ENCODE measurements at places on chromosomes 2 and 18. TPM values are rescaled to one million over a fixed set of nuclear protein-coding genes. Genes with fewer than 3 reads are reported as not detected.

DNA sequence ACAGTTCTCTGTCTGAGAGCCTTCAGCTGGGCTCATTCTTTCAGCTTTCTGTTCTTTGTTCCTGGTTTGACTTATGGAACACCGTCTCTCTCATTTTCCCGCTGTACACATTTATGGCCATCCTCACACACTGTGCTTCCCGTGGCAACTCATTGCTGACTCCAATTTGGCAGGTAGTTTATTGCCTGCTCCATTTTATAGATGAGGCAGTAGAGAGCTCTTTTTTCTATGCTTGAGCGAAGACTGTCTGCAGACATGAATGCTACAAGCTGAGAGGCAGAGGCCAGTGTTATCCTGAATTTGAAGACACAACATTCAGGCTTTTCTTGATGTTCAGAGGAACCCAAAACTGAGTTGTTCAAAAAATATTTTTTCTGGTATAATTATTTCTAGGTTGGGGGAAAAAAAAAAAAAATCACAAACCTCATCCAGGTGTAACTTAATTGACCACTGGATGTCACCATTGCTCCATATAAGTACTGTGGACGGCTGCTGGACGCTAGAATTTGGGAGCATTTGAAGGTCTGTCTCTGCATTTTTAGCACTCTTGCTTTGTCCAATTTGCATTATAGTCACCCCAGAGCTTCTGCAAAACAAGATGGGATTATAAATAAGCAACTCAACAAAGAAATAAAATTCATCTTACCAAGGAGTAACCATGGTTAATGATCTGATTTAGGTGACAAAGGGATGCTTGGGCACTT is 83.5 kb downstream of the HRH4 start:
- H3K4me1 ChIP-seq = no peaks in the 10 kb centered on the region
- DNase-seq = no peak
- no peak overlapping the region for H3K27ac ChIP-seq
- H3K36me3 ChIP-seq = no peaks in the 10 kb centered on the region
- H3K4me3 ChIP-seq = no peak overlapping the region

DNA sequence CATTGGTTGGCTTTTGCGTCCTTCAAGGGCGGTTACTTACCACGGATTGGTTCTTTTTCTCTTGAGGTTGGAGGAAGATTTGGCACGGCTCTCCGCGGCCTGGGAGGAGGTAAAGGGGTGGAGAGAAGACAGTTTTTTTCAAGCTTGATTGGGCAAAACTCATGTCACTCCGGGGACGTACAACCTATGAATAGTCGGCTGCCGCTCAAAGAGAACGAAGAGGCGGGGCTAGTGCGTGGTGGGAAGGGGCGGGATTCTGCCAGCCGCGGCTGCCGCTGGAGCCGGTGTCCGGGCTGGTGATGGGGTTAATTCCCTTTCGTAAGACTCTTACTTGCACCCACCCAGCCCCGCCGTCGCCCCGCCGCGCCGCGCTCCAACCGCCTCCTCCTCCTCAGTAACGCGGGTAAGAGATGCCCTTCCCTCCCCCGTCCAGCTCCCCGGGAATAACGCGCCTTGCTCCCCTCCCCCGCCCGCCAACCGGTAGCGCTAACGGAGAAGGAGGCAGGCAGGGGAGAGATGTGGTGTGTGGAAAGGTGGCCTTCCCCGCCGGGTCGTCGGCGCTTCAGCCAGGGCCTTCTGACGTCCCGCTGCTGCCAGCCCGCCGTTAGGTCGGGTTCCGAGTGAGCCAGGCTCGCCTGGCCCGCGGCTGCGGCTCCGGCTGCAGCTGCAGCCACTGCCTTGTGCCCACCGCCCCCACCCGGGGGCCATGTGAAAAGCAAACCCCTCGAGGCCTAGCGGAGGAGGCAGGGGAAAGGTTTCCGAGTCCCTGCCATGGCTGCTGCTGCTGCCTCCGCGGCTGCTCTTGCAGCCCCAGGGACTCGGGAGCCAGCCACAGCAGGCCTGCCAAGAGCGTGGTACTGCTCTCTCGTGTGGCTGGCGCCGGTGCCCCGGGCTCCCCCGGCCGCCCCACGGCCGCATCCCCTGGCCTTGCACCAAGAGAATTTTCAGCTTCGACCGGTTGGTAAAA is at the start of gene R3HDM1:
Gene R3HDM1 (plus strand): TSS at position 254 of the 967 bp plus-strand sequence. CDS start 73,362 bp downstream, outside the sequence.
- H3K36me3 ChIP-seq = no peaks in the 10 kb centered on the region
- H3K4me1 ChIP-seq = peaks cover 20% of the 10 kb centered on the region
- peak within 1 kb of the TSS; percentile 92 for H3K27ac ChIP-seq
- peak within 1 kb of the TSS; percentile 99 for H3K4me3 ChIP-seq
- no peaks in the 10 kb centered on the region for H3K27me3 ChIP-seq
- DNase-seq = peak; percentile 99

The TUBA4B gene
- not detected for total RNA-seq

The IL1RL2 gene
- not detected for total RNA-seq

The SNORC gene
- total RNA-seq = 1.3 TPM

DNA sequence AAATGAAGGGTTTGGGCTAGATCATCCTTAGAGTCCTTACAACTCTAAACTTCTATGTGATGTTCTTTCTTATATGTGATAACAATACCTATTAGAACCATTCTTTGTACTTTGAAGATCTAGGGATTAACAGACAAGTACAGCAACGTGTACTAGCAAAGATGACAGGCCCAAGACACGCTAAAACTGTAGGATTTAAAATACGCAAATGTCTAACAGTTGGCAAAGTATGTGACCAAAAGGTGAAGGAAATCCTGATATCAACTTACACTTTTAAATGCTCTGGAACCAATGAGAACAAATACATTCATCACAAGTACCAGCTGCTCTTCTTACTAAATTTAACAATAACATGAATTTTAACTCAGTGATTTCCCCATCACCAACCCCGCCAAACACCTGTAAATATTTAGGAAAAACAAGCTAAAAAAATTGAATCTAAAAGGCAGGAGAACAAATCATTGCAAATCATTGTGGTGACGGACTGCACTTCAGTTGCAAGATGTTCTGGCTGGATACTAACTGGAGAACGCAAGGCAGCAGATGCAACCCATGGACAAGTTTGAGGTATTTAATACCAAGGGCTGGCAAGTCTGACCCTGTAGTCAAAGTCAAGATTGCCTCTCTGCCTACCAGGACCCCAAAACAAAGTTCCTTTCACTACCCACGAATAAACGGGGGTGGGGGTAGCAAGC is 1.4 kb downstream of the ANKRD44 start:
- DNase-seq = no peak
- H3K36me3 ChIP-seq = no peaks in the 10 kb centered on the region
- H3K27me3 ChIP-seq = no peaks in the 10 kb centered on the region
- H3K4me3 ChIP-seq = peak overlapping the region; percentile 96
- H3K4me1 ChIP-seq = peaks cover 58% of the 10 kb centered on the region

DNA sequence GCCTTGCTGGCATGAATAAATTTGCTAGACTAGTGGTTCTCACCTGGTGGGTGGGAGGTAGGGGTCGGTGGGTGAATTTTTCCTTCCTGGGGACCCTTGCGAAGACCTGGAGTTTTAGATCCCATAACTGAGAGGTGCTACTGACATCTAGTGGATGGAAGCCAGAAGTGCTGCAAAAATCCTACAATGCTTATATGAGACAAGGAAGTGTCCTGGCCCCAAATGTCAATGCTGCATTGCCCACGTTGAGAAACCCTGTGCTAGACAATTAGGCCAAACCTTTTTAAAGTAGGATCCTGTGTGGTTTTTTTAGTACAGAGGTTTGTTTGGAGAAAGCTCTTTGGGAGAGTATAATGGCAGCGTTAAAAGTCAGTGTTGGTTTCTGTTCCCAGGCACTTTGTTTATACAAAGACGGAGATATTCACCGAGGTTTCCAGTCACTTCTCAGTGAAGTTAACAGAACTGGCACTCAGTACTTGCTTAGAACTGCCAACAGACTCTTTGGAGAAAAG is 9.6 kb downstream of the SERPINB8 start:
- H3K4me3 ChIP-seq = no peak overlapping the region
- no peaks in the 10 kb centered on the region for H3K27me3 ChIP-seq
- H3K4me1 ChIP-seq = peaks cover 3% of the 10 kb centered on the region

- no peak overlapping the region for H3K4me3 ChIP-seq
- H3K27ac ChIP-seq = no peak overlapping the region
- H3K4me1 ChIP-seq = peaks cover 16% of the 10 kb centered on the region
- DNase-seq = no peak
Measured at GRCh38 chr2:12106440-12107080, 360.1 kb downstream of the LPIN1 start.

DNA sequence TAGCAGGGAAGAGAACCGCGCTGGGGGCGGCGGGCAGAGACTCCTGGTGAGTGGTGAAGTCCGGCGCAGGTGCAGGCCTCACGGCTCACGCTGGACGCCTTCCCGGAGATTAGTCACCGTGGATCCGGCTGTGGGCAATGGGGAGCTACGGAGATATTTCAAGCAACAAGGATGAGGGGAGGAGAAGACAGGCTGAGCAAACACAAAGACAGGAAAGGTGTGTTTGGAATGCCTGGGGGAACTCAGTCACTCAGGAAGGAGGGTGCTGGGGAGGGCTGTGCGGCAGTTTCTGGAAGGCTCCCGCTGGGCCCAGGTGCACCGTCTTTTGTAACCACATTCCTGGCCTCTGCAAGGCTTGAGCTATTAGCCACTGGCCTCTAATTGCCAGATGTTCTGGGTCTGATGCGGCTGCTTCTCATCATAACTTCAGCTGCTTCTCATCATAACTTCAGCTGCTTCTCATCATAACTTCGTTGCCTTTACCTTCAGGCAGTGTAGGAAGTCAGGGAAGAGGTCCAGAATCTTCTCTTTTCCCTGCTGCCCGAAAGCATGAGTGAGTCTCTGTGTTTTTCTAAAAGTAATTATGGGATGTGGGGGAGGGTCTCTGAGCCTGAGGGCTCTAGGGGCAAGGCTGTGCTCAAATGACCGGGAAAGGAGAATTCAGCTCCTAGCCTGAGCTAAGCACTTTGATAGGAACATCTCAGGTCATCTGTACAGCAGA is 118.9 kb downstream of the PXDN start:
- no peak overlapping the region for H3K4me3 ChIP-seq
- H3K36me3 ChIP-seq = no peaks in the 10 kb centered on the region
- H3K4me1 ChIP-seq = no peaks in the 10 kb centered on the region
- no peak overlapping the region for H3K27ac ChIP-seq
- no peak for DNase-seq

- no peaks in the 10 kb centered on the region for H3K36me3 ChIP-seq
- no peaks in the 10 kb centered on the region for H3K4me1 ChIP-seq
- peaks cover 3% of the 10 kb centered on the region for H3K27me3 ChIP-seq
- no peak for DNase-seq
- no peak overlapping the region for H3K4me3 ChIP-seq
Measured at GRCh38 chr2:170743530-170744239, 26.5 kb upstream of the ERICH2 start.

- DNase-seq = no peak
- no peak overlapping the region for H3K27ac ChIP-seq
- H3K27me3 ChIP-seq = no peaks in the 10 kb centered on the region
- H3K36me3 ChIP-seq = no peaks in the 10 kb centered on the region
- H3K4me1 ChIP-seq = no peaks in the 10 kb centered on the region
Measured at GRCh38 chr18:61085036-61085435, 248.2 kb upstream of the CDH20 start.

The ANKRD30B gene
- not detected for total RNA-seq

DNA sequence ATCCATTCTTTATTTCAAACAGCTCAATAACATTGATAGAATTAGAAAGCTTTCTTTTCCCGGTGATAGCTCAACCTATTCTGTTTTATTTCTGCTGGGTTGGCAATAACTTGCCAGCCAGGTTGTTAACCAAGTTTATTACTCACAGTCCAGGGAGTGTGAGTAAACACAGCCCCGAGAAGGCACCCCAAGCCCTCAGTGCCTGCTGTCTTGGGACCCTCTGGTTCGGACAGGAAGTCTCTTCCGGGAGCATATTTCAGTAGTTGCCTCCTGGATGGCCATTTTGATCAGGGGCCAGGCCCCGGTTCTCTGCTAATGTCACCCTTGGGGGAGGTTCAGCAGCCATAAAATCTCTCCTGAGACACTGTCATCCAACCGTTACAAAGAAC is 176.8 kb downstream of the INO80D start:
- DNase-seq = no peak
- no peak overlapping the region for H3K4me3 ChIP-seq
- peaks cover 2% of the 10 kb centered on the region for H3K27me3 ChIP-seq
- no peak overlapping the region for H3K27ac ChIP-seq

DNA sequence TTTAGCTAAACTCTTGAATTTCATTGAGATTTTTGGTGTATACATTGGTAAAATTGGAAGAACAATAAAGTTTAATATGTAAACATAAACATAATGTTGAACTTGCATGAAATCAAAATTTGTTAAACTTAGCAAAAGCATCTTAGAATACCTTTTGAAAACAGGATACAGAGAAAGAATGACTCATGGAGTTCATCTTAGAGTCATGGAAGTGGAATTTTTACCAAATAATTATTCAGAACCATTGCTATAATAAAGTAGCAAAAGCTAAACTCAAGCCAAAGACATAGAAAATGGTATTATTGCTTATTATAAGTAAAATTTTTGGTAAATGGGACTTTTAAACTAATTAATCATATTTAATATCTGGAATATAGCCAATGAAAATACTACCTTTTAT is 841.6 kb upstream of the SLC39A10 start:
- H3K27ac ChIP-seq = no peak overlapping the region
- H3K4me1 ChIP-seq = no peaks in the 10 kb centered on the region
- H3K4me3 ChIP-seq = no peak overlapping the region
- H3K36me3 ChIP-seq = no peaks in the 10 kb centered on the region
- no peak for DNase-seq
- H3K27me3 ChIP-seq = no peaks in the 10 kb centered on the region

The KIF5C gene
- total RNA-seq = 7.7 TPM

- no peak overlapping the region for H3K4me3 ChIP-seq
- no peaks in the 10 kb centered on the region for H3K4me1 ChIP-seq
- H3K36me3 ChIP-seq = no peaks in the 10 kb centered on the region
- no peak overlapping the region for H3K27ac ChIP-seq
- H3K27me3 ChIP-seq = no peaks in the 10 kb centered on the region
Measured at GRCh38 chr2:23653326-23653725, 268.3 kb downstream of the KLHL29 start.

DNA sequence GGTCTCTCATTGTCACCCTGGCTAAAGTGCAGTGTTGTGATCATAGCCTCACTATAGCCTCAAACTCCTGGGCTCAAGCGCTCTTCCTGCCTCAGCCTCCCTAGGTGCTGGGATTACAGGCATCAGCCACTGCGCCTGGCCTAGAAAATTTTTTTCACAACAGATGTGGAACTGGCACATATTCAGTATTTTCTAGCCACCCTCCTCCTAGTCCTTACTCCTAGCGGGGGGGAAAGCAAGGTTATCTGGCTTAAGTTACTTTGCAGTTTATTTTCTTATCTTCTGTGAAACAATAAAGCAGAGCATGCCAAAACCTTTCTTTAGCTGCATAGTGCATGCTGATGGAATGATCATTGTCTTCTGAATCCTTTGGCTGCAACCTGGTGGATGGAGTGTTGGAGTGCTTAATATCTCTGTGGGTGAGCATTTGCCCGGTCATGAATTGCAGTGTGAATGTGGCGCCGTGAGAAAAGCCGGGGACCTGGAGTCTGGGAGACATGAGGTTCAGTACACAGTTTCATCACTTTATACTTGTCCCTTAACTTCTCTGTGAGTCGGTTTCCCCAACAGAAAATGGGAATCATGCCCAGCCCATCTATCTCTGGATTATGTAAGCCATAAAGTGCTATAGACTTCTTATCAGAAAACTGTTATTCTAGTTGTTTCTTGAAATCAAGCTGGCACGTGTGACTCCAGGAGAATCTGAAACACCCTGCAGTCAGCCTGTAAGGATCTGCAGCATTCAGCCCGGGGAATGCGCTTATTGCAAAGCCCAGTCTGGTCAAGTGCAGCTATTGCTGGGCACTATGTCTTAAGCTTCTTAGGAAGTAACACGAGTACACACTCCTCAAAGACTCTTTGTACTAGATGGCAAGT is 38.2 kb upstream of the MAP3K20 start:
- H3K27ac ChIP-seq = no peak overlapping the region
- no peaks in the 10 kb centered on the region for H3K36me3 ChIP-seq
- no peak overlapping the region for H3K4me3 ChIP-seq
- H3K27me3 ChIP-seq = peaks cover 2% of the 10 kb centered on the region
- H3K4me1 ChIP-seq = no peaks in the 10 kb centered on the region

The VSNL1 gene
- not detected for total RNA-seq
